ENCODE measurements at places on chromosomes 6 and 20.

DNA sequence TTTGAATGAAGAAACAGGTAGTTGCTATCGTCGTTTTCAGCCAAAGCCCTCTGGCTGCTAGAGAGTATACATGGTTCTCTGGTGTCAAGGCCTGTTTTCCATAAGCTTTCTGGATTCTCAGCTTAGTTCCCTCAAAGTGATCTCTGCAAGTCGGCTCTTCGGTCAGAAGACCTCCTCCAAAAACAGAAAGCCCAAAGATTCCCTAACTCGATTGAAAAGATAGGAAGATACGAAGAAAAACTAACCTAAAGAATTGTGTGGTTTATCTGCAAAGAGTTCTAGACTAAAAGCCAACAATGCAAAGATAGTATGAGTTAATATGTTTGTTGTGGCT lies 545 bp upstream of the ASCC3 start:
- DNase-seq, result no peak

DNA sequence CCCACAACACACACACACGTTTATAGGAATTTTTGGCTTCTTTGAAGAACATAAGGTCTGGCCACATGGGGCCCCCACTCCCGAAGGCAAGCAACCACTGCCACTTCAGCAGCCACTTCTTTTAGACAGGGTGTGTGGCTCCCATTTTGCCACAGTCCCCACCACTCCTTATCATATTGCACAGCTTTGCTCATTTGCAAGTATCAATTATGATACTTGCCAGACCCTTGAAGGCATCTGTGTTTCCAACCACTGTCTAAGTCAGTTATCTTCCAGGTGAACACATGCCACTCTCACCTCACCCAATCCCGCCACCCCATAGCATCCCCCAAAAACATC lies 73.1 kb downstream of the NOL4L start:
- DNase-seq, result no peak

DNA sequence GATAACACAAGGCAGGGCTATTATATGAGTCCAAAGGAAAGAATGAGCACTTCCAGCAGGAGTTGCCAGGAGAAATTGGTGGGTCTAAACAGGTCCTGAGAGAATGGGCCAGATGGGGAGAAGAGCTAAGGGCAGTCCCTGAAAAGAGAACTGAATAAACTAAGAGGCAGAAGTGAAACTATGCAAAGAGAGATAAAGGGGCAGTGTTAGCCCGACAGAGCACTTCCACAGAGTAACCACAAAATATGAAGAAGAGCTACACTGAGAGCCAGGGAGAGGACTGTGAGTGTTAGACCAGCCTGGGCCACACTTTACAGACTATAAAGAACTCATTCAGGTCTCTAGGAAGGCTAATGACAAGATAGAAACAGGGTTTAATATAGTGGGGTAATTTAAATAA lies 43.8 kb downstream of the RALGAPA2 start:
- no peak for DNase-seq

DNA sequence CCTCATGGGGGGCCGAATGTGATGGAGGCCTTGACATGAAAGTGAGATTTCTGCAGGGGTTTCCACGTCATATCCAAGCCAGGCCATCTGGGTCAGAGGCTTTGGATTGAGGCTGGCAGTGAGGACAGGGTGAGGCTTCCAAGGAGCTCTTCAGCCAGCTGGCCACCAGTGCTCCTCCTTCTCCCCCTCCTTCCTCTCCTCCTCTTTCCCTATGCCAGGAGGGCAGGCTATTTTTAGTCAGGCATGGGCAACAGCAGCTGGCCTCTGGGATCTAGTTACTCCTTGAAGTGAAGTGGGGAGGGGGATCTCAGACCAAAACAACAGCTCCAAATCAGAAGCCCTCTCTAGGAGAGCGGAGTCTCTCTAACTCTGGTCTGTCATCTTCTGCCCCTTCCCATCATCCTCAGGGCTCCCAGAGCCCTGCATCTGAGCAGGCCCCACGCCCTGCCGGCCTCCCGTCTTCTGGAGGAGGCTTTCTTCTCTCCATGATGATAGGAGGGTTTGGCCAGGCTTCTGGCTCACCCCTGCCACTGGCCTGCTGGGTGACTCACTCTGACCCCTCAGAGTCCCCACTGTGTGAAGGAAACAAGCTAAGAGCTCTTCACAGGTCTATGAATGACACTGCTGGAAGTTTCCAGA lies 612 bp downstream of the TNNC2 start:
- no peak for DNase-seq

DNA sequence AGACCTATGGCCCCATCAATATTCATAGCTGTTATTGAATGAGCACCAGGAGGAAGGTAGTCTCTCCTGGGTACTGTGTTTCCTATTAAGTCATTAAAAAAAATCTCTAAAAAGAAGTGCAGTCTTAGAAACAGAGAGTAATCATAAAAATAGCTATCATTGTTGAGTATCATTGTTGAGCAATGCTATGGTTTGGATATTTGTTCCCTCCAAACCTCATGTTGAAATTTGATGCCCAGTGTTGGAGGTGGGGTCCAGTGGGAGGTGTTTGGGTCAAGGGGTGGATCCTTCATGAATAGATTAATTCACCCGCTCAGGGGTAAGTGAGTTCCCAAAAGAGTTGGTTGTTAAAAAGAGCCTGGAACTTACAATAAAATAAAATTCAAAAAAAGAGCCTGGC lies 88.1 kb upstream of the IYD start:
- DNase-seq, result no peak

DNA sequence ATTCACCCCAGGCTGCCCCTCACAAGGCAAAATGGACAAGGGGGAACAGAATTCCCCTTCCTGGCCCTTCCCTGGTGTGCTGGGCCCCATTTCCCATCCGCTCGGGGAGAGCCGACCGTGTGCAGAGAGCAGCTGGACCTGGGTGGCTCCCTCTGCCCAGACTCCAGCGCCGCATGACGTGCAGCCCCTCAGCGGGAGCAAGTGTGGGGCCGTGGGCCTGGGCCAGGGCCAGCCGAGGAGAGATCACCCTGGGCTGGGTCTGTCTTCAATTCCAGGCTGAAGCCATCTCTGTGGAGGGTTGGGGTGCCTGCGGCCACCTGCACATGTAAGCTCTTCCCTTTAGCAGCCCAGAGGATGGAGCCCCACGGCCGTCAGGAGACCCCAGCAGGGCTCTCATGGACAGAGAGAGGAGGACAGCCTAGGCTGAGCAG lies 241.8 kb downstream of the TTLL2 start:
- DNase-seq, result peak; percentile 5

DNA sequence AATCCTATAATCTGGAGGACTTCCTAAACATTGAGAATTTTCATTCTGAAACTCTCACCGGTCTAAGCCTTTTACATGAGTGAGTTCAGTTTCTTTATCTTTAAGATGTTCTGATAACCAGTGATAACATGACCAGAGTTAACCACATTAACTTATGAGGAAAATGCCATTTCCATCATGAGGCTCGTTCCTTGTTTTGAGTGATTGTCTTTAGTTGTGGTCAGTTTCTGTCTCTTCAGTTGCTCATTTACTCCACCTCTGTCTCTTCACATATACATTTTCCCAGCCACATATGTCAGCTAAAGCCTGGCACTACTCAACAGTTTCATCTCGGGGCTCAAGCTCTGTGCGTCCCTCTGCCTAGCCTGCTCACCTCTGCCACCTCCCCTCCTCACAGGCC lies 70.4 kb downstream of the JAG1 start:
- DNase-seq, result no peak

DNA sequence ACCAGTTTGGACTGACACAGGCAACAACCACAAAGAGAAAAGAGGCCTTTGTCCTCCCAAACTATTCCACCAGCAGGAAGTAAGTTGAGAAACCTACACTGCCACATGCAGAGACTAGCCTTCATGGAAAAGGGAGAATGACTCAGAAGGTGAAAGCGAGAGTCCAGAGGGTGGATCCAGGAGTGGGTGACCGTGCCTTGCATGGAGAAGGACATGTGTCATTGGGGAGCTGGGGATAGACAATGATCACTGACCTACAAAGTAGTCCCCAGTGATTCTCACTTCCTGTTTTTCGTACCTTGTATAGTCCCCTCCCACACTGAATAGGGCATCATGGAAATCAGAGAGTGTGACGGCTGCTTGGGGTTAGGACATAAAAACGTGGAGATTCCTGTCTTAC lies 91.9 kb downstream of the MYLK4 start:
- DNase-seq, result no peak

- no peak for DNase-seq
Measured at GRCh38 chr6:40937491-40937890, 101.5 kb downstream of the UNC5CL start.

GRCh38 chr20:50286174-50286511 lies 95.5 kb downstream of the CEBPB start:
- DNase-seq, result no peak

DNA sequence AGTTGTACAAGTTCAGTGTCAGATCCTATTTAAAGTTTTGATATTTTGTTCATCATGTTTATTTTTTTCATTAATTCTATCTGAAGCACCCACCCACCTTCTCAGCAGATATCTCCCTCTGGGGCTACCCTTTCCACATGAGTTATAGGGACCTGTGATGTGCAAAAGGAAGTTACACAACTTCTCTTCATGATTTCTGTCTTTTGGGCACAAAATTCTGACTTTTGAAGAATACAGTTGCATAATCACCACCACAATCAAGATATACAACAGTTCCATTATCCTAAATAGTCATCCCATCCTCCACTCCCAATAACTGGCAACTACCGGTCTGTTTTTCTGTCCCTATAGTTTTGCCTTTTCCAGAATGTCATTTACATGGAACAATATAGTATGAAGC lies 13.8 kb upstream of the FUCA2 start:
- DNase-seq, result no peak

DNA sequence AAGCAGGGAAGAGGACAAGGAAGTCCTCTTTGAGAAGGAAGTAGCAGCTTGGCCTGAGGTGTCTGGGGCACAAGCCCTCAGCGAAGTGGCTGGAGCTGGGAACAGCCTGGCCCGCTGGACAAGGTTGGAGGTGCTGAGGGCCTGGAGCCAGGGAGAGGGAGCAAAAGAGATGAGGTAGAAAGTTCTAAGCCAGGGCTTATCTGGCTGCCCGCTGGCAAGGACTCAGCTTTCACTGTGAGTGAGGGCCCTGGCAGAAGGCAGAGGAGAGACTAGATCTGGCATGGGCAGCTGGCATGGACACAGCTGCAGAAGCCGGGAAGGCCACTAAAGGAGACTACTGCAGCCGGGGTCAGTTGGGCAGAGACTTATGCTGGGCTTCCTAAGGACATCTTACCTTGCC lies 21.8 kb upstream of the PCMTD2 start:
- no peak for DNase-seq
